SHP77 treated with DMSO at 0.1 percent for 48 hours (cell line): ENCODE measurements at places on chromosomes 16 and 17.

DNA sequence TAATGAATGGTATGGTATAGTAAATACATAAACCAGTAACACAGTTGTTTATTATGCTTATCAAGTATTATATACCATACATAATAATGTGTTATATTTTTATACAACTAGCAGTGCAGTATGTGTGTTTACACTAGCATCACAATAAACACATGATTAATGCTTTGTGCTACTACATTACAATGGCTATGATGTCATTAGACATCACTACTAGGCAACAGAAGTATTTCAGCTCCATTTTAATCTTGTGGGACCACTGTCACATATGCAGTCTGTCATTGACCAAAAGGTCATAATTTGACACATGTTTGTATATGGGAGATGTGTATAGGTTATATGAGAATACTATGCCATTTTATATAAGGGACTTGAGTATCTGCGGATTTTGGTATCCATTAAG is 32.7 kb downstream of the TRIM37 start:
- DNase-seq, result no peak

DNA sequence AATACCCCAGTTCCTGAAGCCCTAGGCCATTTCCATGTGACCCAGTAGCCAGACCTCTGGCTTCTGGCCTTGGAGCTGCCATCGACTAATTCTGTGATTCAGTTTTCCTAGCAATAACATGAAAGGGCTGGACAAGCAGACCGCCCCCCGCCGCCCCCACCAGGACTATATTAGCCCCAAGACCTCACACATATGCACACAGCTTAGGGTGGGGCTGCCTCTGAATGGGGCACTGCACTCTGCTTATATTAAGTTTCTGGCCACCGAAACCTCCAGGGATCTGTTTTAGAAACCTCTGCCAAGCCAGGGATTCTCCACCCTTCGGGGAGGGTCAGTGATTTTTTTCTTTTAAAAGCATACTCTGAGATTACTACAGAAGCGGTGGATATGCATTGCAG is 2.3 kb downstream of the RAB11FIP4 start:
- DNase-seq, result no peak

GRCh38 chr17:28042657-28042720 is at the start of gene NLK:
NLK (plus strand) TSS chr17:28042677; CDS start chr17:28042874, 197 bp downstream.
- no peak for DNase-seq

DNA sequence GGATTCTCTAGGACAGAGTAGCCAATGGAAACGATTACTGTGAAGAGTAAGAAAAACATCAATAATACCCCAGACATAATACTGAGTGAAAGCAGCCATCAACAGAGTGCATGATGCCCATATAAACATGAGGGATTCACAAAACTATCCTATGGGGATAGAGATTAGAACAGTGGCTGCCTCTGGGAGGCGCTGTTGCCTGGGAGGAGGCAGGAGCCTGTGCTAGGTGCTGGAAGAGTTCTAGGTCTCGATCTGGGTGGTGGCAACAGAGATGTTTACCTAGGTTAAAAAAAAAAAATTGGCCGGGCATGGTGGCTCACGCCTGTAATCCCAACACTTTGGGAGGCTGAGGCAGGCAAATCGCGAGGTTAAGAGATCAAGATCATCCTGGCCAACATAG is 7.9 kb downstream of the FA2H start:
- DNase-seq, result no peak

- DNase-seq, result no peak
These were observed 35.6 kb downstream of the PRKCA start for GRCh38 chr17:66337866-66338485.

GRCh38 chr16:65884018-65884417 is 482.5 kb upstream of the CDH5 start:
- no peak for DNase-seq

GRCh38 chr17:2563543-2563942 is 29.9 kb upstream of the PAFAH1B1 start:
- DNase-seq, result no peak

DNA sequence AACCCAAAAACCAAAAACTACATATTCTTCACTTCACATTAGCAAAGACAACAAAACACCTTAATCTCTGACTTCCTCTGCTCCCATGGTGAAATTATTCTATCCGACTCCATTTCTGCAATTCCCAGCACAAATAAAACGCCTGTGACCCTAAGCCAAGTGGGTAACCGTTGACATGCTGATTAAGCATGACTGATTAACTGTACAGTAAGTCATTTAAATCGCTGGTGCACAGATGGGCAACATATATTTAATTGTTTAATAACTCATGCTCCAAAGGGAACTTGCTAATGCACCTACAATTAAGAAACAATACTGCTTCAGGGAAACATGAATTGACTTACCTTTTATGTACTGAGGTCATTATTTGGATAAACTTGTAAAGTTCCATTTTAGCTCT is 436.7 kb downstream of the KIF2B start:
- no peak for DNase-seq

- no peak for DNase-seq
These were observed at the start of gene DDX42 for GRCh38 chr17:63774141-63774968. DDX42 (plus strand) TSS chr17:63774170; CDS start chr17:63787050, 12,880 bp downstream.
